ENCODE measurements at places on chromosomes 6 and 20.
A peak's percentile ranks its signal among the peaks of the same experiment; 100 is the strongest.

DNA sequence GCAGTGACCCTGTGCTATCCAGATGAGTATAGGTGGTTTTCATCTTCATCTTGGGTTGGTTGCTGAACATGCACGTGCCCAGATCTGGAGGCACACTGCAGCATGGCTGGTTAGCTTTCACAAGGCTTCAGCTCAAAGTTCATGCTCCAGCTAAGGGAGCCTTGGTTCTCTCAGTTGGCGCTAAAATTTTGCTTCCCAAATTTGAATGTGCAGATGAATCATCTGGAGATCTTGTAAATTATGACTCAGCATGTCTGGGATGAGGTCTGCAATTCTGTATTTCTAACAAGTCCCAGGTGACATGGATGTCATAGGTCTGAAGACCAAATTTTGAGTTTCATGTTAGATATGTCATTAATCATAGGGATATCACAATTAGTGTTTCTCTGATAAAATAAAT is 230.8 kb downstream of the FOXA2 start:
- no peak for DNase-seq

GRCh38 chr6:74343804-74344203 is 647.8 kb downstream of the CD109 start:
- DNase-seq = peak; percentile 1

- peak; percentile 58 for DNase-seq
Observed at GRCh38 chr6:43770372-43771209, 580 bp downstream of the VEGFA start.

DNA sequence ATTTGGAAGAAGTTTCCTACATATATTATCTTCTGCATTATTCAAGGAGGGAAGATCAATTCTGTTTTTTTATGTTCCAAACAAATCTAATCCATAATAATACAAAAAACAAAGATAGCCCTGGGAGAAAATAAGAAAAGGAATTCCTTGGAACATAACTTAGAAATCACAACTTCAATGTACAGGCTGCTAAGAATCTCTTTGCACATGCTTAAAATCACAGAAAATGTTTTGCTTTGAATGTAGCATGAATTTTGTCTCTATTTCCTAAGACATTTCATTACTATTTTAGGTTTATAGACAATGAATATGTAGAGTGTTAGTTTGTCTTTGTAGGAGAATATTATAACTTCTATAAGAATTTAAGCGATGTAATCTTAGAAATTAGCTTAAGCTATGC is 700.1 kb downstream of the RNF144B start:
- DNase-seq = no peak

- no peak for DNase-seq
Observed at GRCh38 chr6:115539531-115539930, 521.2 kb downstream of the FRK start.

GRCh38 chr6:44855562-44856411 is 468.3 kb downstream of the CDC5L start:
- no peak for DNase-seq

- DNase-seq = no peak
Observed at GRCh38 chr6:126143761-126144251, 157.5 kb downstream of the TRMT11 start.

DNA sequence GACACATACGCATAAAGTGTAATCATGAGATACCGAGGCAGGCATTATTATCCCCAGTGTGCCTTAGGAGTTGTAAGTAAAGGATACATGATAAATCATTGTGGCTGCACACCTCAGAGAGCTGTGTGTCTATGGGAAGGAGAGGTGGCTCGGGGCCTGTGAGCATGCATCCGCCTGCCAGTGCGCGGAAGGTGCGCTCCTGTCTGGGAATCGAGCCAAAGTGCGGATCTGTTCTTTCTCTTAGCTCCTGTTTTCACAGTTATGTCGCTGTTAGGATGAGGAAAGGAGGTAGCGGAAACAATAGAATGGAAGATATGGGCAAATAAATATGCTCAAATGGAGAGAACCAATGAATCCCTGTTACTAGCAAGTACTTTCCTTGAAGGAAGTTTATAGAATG is 98.0 kb downstream of the ANKRD6 start:
- DNase-seq = no peak

- no peak for DNase-seq
Observed at GRCh38 chr6:54194067-54194466, 82.8 kb downstream of the MLIP start.

DNA sequence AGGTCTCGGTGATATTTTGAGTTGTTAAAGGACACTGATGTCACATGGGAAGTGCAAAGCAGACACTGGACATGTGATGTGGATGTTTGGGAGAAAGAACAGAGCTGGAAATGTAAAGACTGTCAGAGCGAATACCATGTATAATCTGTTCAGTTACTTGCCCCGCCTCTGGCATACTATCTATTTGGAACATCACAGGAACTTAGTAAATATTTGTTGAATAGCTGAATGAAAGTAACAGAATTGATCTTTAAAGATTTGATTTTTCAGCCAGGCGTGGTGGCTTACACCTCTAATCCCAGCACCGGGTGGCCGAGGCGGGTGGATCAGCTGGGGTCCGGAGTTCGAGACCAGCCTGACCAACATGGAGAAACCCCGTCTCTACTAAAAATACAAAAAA is 13.8 kb upstream of the NHLRC1 start:
- no peak for DNase-seq

- peak; percentile 82 for DNase-seq
Observed at GRCh38 chr6:32086661-32087573, 22.2 kb downstream of the TNXB start.

- no peak for DNase-seq
Observed at GRCh38 chr6:20719980-20720379, 185.7 kb downstream of the CDKAL1 start.

- DNase-seq = peak; percentile 35
Observed at GRCh38 chr20:40892642-40893041, 136.0 kb upstream of the TOP1 start.

DNA sequence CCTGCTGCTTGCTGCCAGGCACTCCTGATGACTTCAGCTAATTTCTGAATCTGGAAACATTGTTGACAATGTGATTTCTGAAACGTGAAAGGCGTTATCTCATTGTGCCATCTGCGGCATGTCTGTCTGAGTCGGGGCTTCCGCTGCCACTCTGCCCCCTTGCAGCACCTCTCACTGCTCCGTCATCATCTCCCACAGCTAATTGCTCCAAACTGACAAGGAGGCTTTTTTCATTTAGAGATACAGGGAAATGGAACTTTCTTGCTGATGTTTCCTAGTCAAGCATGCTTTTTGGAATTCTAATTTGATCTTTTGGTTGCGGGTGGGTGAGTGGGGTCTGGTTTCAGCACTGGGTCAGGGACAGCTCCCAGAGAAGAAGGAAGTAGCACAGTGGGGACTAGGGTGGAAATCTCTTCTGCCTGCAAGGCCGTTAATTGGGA is 233.5 kb downstream of the DHX35 start:
- DNase-seq = no peak

GRCh38 chr6:169573883-169574282 is 127.9 kb downstream of the WDR27 start:
- no peak for DNase-seq

DNA sequence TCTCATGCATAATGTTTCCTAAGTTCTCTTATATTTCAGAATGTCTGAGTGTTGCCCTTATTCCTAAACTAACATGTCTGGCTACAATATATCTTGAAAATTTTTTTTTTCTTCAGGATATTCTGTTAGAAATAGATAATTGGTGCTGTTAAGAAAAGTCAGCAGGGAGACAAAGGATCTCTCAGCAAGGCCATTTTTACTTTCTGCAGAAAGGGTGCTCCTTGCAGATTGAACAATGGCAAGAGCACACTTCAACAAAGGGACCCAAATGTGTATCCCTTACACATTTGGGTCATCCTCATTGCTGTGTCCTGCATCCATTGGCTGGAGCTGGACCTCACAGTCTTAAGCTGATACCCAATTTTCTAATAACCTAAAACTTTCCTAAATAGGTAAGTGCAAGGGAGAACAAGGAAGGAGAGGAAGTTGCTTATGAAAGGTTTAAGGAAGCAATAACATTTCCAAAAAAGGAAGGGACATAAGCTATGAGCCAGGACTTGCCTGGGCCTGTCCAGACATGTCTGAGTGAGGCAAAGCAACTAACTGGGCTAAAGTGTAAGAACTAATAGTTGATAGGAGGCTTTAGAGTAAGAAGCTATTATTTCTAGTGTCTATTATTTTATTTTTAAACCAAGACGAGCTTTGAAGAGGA is 429.6 kb downstream of the BCKDHB start:
- DNase-seq = no peak

DNA sequence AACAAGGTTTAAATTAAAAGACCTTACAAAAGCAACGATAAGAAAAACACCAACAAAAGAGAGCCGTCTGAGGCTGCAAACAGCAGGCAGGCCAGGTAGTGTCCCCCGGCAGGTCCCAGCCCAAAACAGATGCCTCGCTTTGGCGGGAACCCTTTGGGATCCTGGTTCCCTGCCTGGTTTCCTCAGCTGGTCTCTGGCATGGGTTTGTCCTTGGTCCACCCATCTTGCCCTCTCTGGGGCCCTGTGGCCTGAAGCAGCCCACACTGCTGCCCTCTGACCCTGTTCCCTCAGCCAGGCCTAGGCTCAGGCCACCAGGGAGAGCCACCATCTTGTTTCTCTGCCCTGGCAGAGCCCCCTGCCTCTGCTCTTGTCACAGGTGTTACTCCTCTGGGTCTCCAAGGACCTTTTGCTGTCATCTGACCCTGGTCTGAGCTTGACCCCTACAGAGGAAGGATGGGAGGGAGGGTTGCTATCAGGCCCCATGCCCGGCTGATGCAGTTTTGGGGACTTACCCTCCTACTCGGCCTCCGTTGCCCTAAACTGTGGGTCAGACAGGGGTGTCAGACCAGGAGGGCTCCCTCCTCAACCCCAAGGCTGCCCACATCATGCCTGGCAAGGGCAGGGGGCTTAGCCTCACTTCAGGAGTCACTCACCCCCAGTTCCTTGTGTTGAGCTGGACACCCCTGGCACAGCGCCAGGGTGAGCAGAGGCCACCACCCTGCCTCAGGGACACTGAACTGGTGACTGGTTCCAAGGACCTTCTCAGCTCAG is 30.6 kb upstream of the GRM4 start:
- no peak for DNase-seq

GRCh38 chr6:35160642-35161041 is 19.5 kb upstream of the TCP11 start:
- no peak for DNase-seq

DNA sequence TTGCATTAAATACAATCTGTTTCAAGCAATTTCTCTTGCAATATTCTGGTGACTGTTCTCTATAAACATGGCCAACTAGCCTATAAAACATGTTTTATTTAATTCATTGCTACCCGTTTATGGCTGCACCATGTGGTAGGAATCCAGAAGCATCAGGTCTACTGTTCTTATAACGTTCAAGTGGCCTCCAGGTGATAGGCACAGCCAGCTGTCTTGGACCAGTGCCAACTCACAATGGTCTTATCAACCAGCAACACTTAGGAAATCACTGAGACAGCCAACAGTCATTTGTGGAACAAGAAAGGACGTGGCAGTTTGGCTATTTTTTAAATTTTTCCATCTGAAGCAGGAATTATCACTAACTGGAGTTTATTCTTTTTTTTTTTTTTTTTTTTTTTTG is 193.6 kb downstream of the NKAIN2 start:
- no peak for DNase-seq

GRCh38 chr6:22332711-22333110 is 35.9 kb upstream of the PRL start:
- peak; percentile 42 for DNase-seq

GRCh38 chr20:6051505-6051904 is 2.4 kb downstream of the LRRN4 start:
- DNase-seq = no peak

- DNase-seq = no peak
Observed at GRCh38 chr20:4780245-4780644, 58.5 kb downstream of the PRND start.

- DNase-seq = no peak
Observed at GRCh38 chr6:147016440-147016839, 187.8 kb upstream of the STXBP5 start.

DNA sequence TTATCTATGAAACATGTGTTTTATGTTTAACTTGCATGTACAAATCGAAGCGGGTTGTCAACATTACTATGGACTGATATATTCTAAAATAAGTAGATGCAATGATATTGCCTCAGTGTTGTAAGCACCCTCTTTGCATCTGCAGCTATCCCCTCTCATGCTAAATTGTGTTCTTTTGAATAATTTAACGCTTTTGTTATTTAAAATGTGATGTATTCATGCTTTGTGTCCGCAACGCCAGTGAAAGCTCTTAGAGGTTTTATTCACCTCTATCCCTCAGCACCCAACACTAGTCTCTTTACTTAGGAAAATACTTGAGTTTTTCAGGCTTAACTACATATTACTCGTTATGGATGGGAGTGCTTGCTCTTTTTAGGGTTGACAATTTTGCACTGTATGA is 173.7 kb upstream of the ID4 start:
- no peak for DNase-seq

GRCh38 chr6:101826678-101827077 is 433.2 kb downstream of the GRIK2 start:
- no peak for DNase-seq

GRCh38 chr6:146336191-146336590 is 207.4 kb upstream of the RAB32 start:
- no peak for DNase-seq

DNA sequence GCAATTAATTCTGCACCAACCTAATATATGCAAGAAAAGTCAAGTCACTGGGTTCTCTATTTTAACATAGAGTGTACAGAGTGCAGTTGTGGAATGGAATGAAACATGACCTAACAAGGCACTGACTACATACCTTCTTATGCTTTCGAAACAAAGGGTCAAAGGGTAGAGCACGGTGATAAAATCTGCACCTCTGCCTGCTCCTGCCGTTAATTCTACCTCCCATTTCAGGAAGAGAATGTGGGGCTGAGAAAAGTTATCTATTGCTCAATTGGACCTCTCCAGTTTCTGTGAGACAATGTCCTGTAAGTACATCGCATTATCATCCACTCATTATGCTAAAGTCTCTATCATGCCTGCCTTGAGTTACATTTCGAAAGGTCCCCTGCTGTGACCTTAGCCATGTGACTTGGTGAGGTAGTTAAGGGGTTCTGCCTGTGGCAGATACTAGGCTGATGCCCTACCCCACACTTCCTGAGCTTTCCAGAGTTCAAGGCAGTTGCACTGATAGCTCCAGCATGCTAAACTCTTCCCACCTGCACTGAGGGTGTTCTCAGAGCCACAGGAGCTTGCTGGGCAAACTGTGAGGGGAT is 14.0 kb upstream of the MOCS1 start:
- DNase-seq = no peak

DNA sequence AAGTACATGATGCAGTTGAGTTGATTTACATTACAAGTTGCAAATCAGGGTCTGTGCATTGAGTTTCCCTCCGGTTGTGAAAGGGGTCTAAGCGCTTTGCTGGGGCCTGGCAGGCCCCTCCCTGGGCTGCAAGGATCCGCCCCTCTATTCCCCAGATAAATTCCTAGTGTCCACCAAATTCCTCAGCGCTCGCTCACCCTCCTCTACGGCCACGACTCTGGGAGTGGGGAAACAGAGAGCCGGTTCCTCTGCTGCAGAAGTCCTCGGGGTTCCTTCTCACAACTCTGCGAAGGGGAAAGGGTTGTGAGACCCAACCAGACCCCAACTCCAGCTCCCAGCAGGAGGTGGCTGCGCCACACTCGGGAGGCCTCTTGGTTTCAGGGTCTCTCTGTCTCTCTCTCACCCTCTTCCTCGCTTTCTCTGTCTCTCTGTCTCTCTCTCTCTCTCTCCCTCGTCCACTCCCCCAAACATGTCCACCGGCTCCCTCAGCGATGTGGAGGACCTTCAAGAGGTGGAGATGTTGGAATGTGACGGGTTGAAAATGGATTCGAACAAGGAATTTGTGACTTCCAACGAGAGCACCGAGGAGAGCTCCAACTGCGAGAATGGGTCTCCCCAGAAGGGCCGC is at the start of gene TCF21:
TCF21 (plus strand) TSS at position 185 of the 628 bp plus-strand sequence; CDS start at position 470, 285 bp downstream.
- DNase-seq = no peak
